ENCODE measurements at places on chromosomes 4 and X.

DNA sequence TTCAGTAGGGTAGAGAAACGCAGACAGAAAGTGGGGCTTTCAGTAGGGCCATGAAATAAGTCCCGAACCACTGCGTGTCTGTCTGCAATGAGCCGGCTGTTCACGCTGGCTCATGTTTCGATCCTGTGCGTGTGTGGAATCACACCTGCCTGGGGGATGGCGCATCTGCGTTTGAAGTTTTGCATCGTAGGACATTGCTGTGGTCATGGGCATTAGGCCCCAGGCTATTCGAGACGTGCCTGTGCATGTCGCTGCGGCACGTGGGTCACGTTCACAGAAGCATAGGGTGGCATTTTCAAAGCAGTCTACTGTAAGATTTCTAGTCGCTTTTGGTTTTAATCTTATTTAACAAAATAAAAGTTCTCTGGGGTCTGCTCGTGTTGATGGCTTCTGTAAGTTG is 25.5 kb upstream of the HGFAC start:
- DNase-seq, result no peak

DNA sequence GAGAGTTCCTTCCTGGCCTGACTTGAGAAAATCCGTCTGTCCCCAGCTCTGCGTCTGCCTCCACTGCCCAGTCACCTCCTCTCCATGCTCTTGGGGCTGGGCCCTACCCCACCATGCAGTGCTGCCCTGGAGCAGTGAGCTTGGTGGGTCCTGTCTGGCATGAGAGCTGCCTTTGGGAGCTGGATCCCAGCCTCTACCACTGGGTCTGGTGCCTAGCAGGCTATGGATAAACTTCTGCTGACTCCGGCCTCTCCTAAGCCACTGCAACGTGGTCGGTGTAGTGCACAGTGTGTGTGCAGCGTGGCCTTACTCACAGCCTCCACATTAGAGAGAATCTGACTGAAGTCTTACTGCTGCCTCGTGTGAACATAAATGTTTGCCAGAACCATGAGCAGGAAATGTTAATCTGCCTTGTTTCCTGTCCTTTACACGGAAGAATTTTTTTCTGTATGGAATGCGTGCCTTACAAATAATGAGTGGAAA is 47.6 kb downstream of the HTT start:
- no peak for DNase-seq

- no peak for DNase-seq
Observed at GRCh38 chr4:37908488-37909331, 17.8 kb downstream of the TBC1D1 start.

GRCh38 chr4:54423066-54423465 is 194.0 kb downstream of the PDGFRA start:
- DNase-seq, result no peak

- DNase-seq, result no peak
Observed at GRCh38 chr4:6087669-6088341, 69.6 kb upstream of the C4orf50 start.

DNA sequence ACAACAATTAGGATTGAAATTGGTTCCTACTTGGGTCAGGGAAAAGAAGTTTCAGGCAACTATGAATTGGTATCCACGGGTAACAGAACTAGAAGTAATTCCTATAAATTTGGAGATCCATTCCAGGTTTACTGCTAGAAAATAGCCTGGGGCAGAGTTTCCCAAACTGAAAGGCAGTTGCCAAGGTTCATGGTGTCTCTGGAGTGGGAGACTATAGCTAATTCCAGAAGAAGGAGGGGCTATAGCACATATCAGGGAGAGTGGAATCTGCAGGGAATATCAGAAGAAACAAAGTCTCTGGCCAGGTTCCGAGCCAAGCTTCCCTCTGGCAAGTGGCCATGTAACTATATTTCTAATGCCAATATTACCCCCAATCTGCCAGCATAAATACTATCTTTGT is 166.3 kb downstream of the GALNTL6 start:
- no peak for DNase-seq

GRCh38 chr4:10554694-10555093 is 97.5 kb upstream of the ZNF518B start:
- no peak for DNase-seq

GRCh38 chr4:162056990-162057389 is 106.8 kb downstream of the FSTL5 start:
- DNase-seq, result no peak

DNA sequence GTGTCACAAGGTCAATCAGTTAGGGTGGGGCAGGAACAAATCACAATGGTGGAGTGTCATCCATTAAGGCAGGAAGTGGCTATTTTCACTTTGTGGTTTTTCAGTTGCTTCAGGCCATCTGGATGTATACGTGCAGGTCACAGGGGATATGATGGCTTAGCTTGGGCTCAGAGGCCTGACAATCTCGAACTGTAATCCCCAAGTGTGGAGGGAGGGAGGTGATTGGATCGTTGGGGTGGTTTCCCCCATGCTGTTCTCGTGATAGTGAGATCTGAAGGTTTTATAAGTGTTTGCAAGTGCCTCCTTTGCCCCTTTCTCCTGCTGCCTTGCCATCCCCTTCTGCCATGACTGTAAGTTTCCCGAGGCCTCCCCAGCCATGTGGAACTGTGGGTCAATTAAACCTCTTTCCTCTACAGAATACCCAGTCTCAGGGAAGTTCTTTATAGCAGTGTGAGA is 36.7 kb upstream of the STS start:
- no peak for DNase-seq

- DNase-seq, result no peak
Observed at GRCh38 chr4:76963131-76963750, 13.7 kb downstream of the SEPTIN11 start.

GRCh38 chrX:49919617-49920016 is 2.8 kb upstream of the CLCN5 start:
- DNase-seq, result no peak

DNA sequence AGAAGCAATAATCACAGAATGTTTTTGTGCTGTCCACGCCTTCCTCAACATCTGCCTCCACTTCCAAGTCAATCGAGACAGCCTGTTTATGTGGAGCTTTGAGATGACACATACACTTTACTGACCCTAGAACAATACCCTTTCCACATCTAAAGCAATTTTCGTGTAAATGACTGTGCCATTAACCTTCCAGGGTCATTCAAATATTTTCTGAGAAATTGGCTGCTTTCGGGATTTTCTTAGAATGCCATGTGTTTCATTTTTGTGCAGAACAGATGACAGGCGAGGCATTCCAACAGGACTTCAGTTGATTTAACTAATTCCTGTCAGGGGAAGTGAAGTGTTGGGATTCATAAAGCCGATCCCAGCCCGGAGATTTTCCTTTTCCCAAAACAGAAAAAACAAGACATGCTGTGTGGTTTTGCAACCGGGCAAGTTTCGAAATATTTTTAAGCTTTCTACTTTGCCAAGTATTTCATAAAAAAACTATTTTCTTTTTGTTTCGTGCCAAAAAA is 73.9 kb downstream of the SORBS2 start:
- DNase-seq, result no peak

- no peak for DNase-seq
Observed at GRCh38 chr4:87066403-87067123, 131.8 kb downstream of the AFF1 start.
